ENCODE measurements at places on chromosomes 4 and X.

- no peak for DNase-seq
Measured at GRCh38 chr4:141543706-141544105, 92.7 kb upstream of the IL15 start.

- DNase-seq, result no peak
Measured at GRCh38 chr4:40662962-40663604, 33.4 kb upstream of the RBM47 start.

- DNase-seq, result no peak
Measured at GRCh38 chr4:31408121-31408520, 688.0 kb downstream of the PCDH7 start.

GRCh38 chr4:15003401-15003890, 1.2 kb downstream of the CPEB2 start:
- no peak for DNase-seq

DNA sequence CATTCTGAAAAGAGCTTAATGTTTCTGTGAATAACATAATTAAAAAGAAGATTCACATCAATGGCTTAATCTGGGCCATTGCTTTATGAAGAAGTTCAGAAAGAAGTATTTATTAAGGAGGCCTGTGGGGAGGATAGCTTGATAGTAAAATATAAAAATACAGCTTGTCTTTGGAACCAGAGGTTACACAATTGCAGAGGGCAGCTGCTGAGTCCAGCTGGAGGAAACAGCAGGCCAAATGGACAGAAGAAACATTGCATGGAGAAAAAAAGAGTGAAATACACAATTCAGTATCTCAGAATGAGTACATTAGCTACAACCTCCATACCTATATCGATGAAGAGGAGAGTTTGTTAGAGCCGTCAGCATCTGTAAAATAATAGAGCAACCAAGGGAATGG, 148.0 kb upstream of the NPY2R start:
- DNase-seq, result no peak

GRCh38 chr4:74733756-74734155, 60.6 kb downstream of the BTC start:
- DNase-seq, result no peak

DNA sequence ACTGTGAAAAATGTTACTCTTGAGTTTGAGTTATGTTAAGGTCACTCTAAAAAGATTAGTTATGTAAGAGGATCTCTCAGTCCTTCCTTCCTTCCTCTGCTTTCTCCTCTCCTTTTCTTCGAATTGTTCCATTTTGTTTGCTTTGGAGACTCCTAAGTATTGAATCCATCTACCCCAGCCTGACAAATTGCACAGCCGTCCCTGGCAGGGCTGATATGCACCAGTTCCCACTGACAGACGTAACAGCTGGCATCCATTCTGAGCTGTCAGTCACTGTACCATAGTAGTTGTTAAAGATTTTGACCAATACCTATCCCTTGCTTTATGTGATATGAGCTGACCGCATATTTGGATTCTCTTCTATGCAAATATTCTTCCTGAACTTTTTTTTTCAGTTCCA, 210.7 kb upstream of the IGFBP7 start:
- DNase-seq, result no peak

DNA sequence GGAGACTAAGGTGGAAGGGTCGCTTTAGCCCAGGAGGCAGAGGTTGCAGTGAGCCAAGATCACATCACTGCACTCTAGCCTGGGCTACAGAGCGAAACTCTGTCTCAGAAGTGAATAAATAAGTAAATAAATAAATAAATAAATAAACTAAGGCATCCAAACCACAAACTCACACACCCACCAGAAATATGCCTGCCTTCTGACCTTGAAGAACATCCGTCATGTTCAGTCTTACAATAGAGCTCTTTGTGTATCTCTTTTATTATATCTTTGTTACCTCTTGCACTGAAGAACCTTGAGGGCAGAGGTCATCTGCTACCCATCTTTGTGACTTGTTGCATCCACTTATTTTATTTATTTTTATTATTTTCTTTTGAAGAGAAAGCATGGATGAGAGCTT, 71.6 kb downstream of the PRRG1 start:
- DNase-seq, result no peak

- DNase-seq, result no peak
Measured at GRCh38 chr4:167397586-167397985, 163.3 kb upstream of the SPOCK3 start.

DNA sequence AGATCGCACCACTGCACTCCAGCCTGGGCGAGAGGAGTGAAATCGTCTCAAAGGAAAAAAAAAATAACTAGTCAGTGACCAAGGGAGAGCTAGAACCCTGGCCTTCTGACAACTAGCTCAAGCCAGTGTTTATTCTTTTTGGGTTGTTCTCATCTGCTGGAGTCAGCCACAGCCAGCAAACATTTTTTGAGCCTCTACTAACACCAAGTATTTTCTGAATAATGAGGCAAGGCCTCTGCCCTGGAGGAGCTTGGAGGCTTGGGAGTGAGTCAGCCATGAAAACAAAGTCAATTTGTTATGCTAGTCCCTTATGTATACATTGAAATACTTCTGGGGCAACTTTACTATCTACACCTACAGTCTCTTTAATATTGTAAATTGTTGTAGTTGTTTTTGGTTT, 46.5 kb downstream of the TMA16 start:
- DNase-seq, result no peak

DNA sequence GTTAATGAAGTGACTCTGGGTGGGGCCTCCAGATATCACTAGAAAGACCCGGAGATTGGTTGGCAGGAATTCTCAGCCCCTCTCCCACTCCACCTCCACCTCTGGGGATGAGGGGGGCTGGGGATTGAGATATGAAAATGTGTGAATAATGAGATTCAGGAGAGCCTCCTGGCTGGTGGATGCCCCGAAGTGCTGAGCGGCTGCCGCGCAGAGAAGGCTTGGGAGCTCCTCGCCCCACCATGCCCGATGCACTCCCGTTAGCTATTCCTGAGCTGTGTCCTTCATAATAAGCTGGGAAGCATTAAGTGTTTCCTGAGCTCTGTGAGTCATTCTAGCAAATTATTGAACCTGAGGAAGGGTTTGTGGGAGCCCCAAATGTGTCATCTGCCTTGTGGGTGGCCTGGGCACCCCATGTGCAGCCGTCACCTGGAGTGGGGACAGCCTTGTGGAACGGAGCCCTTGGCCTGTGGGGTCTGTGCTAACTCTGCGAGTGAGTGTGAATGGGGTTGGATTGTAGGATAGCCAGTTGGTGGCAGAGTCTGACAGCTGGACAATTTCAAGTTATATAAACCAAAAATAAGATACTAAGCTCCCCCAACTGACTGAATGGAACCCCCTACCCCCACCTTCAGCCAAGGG, 4.4 kb upstream of the MAEA start:
- no peak for DNase-seq

DNA sequence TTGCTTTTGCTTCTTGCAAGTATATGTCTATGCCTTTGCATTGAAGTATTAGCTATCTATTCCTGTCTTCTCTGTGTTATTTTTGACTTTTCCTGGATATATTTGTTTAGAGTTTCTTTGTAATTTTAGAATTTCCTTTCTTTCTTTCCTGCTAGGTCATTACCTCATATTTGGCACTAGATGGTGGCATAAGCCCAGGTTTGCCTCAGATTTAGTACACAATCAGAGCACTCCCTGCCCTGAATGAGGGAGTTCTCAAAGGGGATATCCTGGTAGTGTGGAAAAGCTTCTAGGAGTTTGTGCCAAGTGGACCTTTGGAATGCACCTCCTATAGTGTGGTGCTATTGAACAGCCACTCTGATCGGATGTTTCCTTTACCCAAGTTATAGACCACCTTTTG, 181.6 kb downstream of the UGT8 start:
- DNase-seq, result no peak

DNA sequence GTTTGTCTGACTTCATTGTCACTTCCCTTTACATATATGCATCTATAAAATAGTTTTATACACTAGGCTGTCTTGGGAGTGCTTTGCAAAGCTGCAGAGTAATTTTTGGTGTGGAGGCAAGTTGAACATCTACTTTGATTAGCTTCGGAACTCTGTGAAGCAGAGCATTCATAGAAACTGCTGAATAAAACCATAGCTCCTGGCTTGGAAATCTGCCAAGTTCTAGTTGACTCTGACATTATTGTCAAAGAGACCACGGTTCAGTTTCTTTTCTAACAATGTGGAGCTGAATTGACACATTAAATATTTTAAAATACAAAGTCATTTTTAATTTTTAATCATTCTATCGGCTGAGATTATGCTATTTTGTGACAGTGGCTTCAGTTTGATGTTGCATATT, 335.0 kb downstream of the BMPR1B start:
- DNase-seq, result no peak

- DNase-seq, result no peak
Measured at GRCh38 chr4:15198070-15198727, 195.9 kb downstream of the CPEB2 start.

GRCh38 chrX:253451-254297, 27.5 kb upstream of the PLCXD1 start:
- no peak for DNase-seq

DNA sequence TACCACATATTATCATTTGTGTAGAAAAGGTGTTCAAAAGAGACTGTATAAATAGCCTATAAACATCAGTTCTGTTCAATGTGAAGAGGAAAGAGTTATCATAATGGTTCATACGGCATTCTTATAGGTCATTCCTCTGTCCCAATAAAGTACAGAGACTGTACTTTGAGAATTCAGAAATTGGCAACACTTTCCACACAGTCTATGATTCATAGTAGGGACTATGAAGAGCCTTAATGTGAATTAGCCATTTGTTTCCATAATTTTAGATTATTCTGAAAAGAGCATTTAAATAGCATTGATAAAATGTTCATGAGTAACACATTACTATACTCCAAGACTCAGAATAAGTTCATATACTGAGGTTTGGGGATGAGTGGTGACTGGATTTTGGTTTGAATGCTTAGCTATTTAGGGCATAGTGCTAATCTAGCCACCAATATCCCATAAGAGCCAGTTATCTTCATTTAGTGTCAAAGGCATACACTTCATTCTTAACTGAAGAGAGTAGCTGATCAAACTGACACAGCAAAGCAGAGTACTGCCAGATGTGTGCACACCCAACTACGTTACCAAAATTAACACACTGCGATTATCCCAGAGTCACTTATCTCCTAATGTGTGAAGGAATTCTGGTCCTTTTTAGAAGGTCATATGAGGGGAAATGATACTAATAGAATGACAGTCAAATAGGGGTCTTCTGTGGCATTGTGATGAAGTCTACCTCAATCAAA, 10.2 kb downstream of the ANK2 start:
- DNase-seq, result no peak

DNA sequence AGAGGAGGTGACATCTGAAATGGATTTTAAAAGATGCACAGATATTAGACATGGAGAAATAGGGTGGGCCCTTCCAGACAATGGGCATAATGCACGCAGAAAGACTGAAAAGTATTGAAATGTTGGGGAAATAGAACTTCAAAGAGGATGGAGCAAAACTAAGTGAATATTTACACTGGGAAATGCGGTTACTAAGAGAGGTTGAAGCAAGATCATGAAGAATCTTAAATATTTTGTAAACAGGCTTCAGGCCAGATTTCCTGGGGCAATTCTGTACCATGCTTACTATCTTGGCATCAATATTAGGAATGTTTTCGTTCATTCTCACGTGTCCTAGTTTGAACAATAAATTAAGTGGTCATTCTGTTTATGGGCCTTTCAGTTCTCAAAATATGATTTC, 216.3 kb downstream of the ADAMTS3 start:
- no peak for DNase-seq

DNA sequence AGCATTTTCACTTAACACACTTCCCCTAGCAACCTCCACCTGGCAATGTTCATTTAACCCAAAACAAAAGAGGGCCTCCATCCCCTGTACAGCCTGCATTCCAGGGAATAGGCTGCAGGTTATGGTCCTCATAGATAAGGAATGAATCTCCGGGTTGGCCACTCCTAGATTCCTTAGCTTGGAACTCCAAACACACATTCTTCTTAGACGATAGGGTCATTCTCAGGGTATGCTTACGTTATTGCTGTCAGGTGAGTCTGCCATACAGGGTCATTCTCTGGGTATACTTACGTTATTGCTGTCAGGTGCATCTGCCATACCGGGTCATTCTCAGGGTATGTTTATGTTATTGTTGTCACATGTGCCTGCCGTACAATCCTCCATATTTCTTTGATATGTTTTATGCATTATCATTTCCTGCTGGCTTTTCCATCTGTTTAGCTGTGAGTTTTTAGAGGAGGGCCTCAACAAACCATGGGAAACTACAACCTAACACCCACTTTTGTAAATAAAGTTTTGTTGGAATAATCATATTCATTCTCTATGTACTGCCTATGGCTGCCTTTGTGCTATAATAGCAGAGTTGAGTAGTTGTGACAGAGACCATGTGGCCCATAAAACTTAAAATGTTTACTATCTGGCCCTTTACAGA, 8.2 kb upstream of the AFF1 start:
- no peak for DNase-seq

DNA sequence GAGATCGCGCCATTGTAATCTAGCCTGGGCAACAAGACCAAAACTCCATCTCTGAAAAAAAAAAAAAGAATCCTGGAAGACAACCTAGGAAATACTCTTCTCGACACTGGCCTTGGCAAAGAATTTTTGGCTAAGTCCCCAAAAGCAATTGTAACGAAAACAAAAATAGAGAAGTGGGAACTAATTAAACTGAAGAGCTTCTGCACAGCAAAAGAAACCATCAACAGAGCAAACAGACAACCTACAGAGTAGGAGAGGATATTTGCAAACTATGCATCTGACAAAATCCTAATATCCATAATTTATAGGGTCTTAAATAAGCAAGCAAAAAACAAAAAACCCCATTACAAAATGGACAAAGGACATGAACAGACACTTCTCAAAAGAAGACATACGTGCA, 76.5 kb upstream of the DUSP21 start:
- no peak for DNase-seq

DNA sequence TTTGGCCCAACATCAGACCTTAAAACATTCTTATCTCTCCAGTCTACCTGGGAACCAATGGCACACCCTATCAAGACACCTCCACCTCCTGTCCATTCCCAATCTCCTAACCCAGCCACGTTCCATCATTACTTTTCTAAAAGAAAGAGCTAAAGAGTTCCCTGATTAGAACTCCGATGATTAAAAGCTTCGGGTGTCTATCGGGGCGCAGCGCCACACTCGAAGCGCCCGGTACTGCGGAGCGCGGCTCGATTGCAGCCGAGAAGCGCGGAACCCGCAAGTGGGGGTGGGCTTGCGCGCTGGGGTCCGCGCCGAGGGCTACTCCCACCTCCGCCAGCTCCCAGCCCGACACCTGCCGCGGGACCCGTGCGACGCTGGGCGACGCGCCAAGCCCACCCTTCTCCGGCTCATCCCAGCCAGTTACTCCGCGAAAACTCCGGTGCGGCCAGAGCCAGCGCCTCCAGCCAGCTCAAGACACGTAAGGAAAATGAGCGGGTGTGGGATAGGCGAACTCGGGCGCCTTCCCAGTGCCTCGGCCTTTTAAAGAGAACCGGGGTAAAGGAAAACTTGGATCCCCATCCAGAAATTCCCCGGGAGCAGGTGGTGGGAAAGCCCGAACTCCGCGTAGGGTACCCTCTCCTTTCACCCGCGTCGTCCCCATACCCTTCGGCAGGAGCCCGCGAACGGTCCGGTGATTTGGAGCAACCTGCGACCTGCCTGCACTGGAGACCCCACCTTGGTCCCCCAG, 593 bp downstream of the NPY1R start:
- no peak for DNase-seq

- no peak for DNase-seq
Measured at GRCh38 chrX:74980802-74981201, 55.5 kb upstream of the NEXMIF start.
